RCC 7860 (cell line): ENCODE measurements at places on chromosomes 7 and 10.

GRCh38 chr7:29194594-29195427, at the start of gene CHN2:
Gene CHN2, plus strand, starts transcription at chr7:29194775.
- DNase-seq = no peak

DNA sequence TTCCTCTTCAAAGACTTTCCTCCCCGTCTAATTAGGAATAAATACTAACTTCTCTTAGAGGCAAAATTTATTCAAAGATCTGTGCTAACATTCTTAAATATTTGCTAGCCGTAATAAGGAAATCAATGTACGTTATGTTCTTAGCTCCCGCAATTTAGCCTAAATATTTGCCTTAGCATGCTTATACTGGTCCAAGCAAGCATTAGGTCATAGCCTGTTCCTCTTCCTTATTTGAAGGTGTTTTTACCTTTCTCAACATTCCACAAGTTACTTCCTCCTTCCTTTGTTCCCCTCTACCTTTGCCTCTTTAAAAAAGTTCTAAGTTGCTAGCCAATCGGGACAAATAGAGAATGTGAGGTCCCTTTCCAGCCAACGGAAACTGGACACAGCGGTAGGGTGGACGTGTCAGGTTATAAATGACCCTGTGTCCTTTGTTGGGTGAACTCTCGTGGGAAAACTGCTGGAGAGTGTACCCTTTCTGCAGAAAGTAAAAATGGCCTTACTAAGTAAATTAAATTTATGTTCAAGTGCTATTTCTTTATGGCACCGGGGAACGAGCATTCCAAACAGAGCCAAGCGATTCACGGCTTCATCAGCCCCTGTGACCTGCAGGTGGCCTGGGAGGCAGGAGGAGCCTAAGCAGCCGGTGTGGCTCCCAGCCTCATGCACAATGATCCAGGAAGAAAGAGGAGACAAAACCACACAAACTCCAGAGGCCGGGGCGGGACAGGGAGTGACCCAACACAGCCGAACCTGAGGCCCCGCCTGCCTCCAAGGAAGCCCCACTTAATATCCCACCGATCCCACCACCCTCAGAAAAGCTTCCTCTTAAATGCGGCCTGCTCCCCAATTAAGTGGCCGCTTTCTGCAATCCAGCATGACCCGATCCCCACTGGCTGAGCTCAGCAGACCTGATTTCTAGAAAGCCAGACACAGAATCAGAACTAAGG, 67.0 kb downstream of the ZRANB1 start:
- DNase-seq = no peak

DNA sequence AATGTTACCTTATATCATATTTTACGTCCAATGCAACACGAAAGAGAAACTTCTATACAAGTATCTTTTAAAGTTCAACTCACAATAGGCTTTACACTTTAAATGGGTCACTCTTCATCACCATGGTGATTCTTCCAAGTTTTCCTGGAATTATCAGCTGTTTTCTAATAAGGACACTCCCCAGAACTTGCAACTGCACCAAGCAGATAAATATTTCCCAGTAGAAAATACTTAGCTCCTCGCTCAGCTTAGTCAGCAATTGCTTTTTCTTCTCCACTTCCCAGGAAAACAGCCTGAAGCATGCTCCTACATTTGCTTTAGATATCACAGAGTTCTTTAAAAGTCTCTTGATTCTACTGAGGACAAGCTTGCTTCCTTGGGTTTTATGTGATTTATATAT, 25.7 kb upstream of the ADD3 start:
- DNase-seq = no peak

DNA sequence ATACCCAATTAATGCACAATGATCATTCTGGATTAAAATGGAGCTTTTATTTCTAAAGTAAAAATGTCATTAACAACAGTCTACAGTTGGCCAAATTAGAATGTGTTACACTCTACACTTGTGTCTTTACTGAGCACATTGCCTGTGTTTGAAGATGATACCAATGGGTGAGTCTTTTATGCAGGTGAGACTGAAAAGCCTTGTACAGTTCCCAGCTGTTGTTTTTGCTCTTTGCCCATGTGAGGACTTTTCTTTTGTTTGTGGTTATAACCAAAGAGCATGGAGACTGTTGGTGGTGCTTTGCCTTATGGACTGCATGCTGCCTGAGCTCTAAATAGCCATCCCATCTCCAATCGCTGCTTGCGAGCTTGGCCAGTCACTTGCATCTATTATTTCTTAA, 264.5 kb downstream of the GATA3 start:
- no peak for DNase-seq

DNA sequence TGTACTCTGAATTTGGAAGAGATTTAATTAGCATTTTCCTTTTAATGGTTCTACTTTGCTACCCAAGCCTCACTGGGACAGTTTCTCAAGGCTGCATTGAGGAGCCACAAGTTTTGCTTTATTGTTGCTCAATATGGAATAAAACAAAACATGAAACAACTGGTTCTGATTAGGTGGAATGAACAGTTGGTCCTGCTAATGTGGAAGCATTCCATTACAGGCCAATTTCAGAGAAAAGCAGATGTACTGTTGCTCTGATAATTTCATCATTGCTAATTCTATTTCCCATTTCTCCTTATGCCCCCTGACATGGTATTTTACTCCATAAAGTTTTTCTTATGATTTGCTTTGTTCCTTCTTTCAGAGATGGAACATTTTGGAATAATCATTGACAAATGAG, 66.0 kb upstream of the PAPSS2 start:
- DNase-seq = no peak

DNA sequence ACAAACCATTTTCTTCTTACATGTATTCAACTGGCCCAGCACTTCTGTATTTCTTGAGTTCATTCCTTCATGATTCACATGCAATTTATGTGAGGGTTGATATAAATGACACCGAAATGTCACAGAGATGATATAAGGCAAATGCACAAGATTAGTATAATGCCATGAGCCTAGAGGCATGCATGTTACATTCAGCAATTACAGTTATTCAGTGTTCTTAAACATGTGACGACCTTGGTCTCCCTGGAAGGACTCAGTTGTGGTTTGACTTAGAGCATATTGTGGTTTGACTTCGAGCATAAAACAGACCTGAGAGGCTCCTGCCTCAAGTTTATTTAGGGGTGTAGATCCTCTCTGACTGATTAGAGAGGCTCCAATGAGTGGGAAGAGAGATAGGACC, 752.1 kb upstream of the POM121L12 start:
- no peak for DNase-seq

DNA sequence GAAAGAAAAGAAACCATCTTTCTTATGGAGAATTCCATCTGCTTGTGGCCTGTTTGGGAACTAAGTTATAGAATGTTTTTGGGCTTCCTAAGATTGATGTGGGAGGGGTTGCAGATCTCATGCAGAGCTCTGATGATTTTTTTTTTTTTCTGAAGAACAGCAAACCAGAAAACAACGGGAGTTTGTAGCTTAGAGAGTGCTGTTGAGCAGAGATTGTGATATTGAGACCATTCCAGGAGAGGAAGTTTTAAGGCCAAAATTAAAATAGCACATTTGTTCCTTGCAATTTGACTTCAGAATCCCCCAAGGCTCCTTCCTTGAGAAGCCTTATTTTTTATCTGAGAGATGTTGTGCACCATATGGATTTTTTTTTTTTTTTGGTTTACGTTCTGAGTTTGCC, 159.5 kb upstream of the NRP1 start:
- no peak for DNase-seq

DNA sequence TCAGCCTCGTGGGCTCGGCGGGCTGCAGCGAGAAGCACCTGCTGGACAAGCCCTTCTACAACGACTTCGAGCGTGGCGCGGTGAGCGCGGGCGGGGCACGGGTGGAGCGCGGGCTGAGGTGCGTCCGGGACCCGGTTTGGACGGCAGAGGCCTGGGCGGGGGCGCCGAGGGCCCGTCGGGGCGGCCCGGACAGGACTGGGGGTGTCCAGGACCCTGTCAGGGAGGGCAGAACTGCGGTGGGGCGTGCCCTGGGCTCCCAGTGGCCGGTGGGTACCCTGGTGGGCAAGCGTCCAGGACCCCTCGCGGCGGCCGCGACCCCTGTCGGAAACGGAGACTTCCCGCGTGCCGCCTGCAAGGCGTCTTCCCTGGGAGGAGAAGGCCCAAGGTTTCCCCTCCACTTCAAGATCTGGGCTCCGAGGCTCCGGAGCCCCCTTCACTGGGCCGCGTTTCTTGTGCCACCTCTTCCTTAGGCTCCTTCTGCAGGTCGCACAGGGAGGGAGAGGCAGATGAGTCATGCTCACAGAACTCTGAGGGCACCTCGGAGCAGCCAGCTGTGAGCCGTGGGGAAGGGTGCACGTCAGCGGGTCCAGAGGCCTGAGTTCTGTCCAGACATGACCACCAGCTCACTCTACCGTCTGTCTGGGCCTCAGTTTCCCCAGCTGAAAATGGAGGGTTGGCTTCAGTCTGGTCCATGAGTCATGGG, 485 bp downstream of the ALOX5 start:
- DNase-seq = peak; percentile 37

DNA sequence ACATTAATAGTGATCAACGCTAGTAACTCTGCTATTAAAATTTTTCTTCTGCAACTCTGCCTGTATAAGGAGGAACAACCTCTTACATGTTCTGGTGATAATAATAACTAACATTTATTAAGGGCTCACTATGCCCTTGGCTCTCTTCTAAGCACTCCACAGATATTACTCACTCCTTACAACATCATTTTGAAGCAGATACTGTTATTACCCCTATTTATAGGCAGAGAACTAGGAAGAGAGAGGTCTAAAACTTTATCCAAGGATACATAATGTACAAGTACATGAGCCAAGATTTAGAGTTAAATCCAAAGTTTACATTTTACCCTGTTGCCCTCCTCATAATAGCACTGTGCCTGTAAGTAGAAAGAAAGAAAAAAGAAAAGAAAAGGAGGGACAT, 205.6 kb downstream of the DYNC1I1 start:
- DNase-seq = no peak

DNA sequence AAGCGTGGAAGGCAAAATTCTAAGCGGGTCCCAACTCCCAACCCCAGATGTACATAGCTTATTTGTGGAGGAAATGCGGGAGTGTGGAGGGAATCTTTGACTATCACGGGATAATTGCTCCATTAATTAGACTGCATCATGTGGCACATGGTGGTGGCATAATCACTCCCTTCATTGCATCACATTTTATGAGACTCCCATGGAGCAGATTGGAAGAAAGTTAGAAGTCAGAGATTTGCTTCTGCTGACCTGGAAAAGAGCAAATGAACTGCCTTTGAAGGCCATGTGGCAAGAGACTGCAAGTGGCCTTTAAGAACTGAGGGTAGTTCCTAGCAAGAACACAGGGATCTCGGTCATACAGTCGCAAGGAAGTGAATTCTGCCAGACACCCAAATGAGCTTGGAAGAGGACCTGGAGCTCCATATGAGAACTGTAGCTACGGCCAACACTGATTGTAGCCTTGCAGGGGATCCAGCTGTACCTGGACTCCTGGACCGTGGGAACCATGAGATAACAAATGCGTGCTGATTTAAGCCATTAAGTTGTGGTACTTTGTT, 37.1 kb upstream of the ITGB1 start:
- no peak for DNase-seq

DNA sequence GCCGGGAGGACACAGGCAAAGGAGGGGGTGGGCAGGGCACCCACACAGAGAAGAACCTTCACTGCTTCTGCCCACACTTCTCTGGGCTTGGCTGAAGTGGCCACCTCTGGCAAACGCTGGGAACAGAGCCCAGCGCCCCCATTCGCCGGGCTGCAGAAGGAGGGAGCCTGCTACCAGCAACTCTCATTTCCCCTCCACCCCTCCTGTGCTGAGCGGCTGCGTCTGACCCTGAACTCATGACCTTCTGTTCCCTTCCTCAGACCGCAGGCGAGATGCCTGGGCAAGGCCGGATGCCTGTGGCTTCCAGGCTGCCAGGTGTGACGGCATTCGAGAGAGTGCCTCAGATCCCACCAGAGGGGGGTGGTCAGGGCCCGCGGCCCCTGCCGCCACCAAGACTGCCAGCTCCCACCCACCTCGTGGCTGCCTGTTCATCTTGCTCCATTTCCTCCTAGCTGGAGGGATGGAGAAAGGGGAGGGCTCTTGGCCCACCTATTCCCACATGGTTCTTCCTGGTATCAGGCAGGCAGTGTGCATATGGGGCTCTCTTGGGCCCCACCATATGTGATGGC, 19.8 kb downstream of the DNAJB12 start:
- peak; percentile 98 for DNase-seq

DNA sequence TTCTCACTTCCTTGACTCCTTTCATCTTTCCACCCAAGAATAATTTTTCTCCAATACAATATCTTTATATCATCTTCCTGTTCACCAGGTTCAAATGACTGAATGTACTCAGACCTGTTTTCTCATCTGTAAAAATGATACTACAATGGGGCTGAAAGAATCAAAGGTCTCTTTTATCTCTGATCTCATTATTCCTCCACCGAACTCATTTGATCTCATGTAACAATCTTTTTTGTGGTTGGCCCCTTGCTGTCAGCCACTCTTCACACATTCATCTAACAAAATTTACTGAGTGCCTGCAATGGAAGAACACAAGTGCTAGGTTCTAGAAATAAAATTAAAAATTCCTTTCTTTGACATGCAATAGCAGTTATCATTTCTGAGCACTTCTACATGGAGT, 65.0 kb downstream of the GRM8 start:
- no peak for DNase-seq

GRCh38 chr10:129788215-129788614, 175.9 kb downstream of the EBF3 start:
- no peak for DNase-seq

GRCh38 chr10:23850631-23851030, 358.3 kb upstream of the KIAA1217 start:
- DNase-seq = no peak
